ENCODE measurements at places on chromosomes 3 and 15.

DNA sequence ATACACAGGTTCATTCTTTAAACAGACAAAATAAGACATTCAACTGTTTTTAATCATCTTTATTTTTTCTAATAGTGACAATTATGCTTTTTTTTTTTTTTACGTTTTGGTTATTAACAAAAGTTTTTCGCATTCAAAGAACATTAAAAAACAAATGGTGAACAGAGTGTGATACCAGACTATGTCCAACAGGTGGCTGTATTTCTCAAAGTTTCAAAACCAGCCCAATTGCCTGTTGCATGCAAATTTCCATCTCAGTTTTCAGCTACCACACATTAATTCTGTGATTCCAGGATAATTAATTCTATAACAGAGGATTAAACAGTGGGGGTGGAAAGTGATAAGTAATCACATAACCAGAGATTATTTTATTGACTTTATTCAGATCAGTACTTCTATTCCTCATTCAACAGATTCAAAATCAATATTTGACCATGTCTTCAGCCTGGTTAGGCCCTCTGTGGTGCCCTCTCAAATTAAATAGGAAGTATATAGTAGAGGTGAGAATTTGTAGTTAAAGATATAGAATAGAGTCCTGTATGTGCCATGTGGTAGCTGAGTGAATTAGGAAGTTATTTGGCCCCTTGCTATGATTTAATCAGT is 122.2 kb upstream of the DCBLD2 start:
- DNase-seq: peak; percentile 43

DNA sequence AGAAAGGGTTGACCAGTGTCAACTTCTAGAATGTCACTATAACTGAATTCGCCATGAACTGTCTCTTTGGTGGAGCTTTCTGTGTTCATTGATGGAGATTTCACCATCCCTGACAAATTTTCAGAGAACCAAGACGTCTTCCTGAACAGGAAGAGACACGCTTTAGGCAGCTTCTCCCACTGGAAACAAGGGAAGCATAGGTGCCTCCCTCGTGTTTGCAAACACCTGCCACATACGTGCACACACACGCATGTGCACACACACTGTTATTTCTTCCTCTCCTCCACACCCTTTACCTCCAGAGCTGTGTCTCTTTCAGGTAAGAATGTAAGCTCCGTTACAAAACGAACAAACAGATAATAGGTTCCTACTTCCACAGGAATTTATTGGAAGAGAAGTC is 15.6 kb downstream of the ARRDC4 start:
- no peak for DNase-seq

DNA sequence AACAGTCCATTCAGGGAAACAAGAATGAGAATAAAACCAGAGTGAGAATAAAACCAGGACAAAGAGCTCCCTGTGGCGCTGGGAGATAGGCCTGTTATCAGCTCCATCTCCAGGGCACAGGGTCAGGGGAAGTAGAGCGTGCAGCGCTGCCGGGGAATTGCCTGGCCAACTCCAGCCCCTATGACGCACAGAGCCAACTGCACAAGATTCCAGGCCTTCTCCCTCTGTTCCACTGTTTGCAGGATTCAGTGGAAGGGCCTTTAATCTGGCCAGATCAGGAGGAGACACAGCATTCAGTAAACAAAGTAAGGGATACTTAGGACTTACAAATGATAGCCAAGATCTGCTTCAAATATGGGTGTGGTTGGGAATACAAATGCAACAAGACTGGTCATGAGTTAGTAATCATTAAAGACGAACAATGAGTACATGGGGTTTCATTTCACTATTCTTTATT is 49.4 kb downstream of the ITGB5 start:
- DNase-seq: peak; percentile 69

- peak; percentile 67 for DNase-seq
Measured at GRCh38 chr3:58307639-58308215, 1.4 kb downstream of the HTD2 start.

GRCh38 chr15:101276501-101277037 is 716 bp downstream of the SELENOS start:
- DNase-seq: peak; percentile 51

GRCh38 chr3:45131201-45131600 is 15.0 kb downstream of the CDCP1 start:
- DNase-seq: no peak

GRCh38 chr15:31605467-31605931 is 278.9 kb downstream of the KLF13 start:
- DNase-seq: peak; percentile 24

DNA sequence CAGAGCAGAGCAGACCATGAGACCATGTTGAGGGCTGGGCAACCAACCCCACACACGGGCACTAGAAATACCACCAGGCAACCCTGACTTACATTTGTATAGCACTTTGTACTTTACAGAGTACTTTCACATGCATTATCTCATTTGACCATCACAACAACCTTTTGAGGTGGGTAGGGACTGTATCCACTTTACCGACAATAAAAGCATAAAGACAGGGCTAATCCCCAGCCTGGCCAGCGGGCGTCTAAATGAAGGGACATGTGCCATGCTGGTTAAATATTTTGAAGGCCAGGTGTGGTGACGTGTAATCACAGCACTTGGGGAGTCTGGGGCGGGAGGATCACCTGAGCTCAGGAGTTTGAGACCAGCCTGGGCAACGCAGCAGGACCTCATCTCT is 23.6 kb downstream of the RASGRP1 start:
- no peak for DNase-seq
